NCI-H1105 (cell line): ENCODE measurements at places on chromosomes 1 and 21.

- no peak for DNase-seq
Measured at GRCh38 chr1:235265900-235266299, 62.1 kb downstream of the ARID4B start.

DNA sequence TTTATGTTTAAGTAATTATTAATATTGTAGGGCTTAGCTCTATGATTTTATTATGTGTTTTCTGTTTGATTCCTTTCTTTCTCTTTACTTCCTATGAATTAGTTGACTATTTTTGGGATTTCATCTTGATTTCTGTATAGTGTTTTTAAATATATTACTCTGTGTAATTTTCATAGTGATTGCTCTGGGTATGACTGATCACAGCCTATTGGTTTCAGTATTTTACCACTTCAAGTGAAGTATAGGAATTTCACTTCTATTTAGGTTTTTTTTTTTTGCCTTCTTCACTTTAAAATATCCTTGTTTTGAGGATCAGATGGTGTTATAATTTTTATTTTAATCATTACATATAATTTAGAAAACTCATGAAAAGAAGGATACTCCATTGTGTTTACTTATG lies 94.8 kb downstream of the CRB1 start:
- DNase-seq: no peak

GRCh38 chr1:64030411-64030810 lies 173.0 kb upstream of the UBE2U start:
- no peak for DNase-seq

GRCh38 chr1:172177849-172178248 lies 242.6 kb upstream of the C1orf105 start:
- DNase-seq: no peak

DNA sequence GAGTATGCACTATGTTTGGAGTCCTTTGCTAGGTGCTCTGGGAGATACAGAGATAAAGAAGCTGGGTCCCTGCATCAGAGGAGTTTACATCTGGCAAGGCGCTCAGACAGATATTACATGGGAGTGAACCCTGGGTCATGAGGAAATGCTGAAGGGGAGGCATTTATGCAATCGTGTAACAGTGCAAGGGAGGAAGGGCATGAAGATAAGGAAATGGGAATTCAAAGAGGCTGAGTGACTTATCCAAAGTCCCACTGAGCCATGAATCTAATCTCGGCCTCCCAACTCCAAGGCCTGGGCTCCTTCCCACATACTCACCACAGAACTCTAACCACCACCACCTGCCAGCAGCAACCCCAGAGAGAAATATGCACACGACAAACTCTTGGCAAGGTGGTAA lies 51.6 kb downstream of the FAM163A start:
- DNase-seq: no peak
